Stimulated activated CD4-positive, alpha-beta T cell treated with anti-CD3 and anti-CD28 coated beads, Interleukin-1b, Interleukin-23, amount 100 ng/mL, for 4 hours (primary cell): ENCODE measurements at places on chromosomes 1 and 21.

- no peak for DNase-seq
These were observed 101.3 kb upstream of the ARTN start for GRCh38 chr1:43832255-43832654.

DNA sequence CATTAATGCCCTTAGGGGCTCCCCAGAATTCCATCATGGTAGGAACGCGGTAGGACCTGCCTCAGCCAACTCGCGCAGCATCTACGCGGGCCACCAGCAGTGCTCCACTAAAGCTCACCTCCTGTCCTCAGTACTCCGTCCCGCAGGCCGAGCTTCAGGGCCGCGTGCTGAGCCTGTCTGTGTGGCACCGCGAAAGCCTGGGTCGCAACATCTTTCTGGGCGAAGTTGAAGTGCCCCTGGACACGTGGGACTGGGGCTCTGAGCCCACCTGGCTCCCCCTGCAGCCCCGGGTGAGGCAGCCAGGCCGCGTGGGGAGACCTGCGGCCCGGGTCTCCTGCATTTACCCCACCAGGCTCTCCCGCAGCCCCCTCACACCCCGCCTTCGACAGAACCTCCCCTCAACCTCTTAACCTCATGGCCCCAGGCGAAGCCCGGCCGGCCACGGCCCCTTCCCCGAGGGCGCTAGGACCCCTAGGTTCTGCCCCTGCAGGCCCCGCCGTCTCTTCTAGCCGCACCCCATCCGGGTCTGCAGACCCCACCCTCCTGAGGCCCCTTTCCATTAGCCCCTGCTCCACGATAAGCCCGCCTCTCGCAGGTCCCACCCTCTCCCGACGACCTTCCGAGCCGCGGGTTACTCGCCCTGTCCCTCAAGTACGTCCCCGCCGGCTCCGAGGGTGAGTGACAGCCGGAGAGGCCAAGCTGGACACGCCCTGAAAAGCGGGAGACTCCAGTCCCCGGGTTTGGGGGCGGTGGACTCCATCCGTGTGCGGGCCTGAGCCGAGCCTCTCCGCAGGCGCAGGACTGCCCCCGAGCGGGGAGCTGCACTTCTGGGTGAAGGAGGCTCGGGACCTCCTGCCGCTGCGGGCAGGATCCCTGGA lies 9.1 kb downstream of the SYTL1 start:
- DNase-seq, result no peak

GRCh38 chr1:14190508-14190907 lies 408.0 kb upstream of the KAZN start:
- no peak for DNase-seq

GRCh38 chr1:196410768-196411167 lies 197.5 kb downstream of the KCNT2 start:
- no peak for DNase-seq

GRCh38 chr1:30754684-30755171 lies 2.8 kb downstream of the LAPTM5 start:
- DNase-seq, result no peak

GRCh38 chr1:53376742-53377437 lies 49.0 kb upstream of the LRP8 start:
- no peak for DNase-seq

GRCh38 chr1:207952617-207953542 lies 42.0 kb upstream of the CD34 start:
- no peak for DNase-seq

GRCh38 chr1:145782272-145783099 lies 41.4 kb downstream of the RNF115 start:
- DNase-seq, result no peak
